ENCODE measurements at places on chromosomes 1 and 21.

DNA sequence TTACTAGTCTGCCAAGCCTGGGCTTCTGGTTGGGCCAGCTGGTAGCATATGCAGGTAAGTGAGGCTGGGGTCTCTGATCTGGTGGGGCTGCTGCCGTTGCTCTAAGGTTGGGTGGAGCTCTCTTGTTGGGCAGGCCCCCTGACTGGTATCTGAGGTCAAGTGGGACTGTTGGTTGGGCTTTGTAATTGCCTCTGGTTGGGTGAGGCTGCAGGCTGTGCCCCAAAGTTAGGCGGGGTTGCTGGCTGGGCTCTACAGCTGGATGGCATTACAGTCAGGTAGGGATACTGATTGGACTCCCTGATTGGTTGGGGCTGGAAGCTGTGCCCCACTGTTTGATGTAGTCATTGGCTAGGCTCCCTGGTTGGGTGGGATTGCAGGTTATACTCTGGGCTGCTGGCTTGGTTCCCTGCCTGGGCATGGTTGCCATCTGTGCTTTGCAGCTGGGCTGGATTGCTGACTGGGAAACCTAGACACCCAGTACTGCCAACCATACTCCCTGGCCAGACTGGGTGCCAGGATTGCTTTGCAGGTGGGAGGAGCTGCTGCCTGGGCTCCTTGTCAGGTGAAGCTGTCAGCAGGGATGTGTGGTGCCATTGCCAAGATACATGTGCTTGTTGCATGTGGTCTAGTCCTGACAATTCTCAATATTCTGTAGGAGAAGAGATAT lies 130.5 kb downstream of the RABGAP1L start:
- DNase-seq: no peak

- no peak for DNase-seq
These were observed 161.0 kb downstream of the KCNK2 start for GRCh38 chr1:215243345-215244054.

DNA sequence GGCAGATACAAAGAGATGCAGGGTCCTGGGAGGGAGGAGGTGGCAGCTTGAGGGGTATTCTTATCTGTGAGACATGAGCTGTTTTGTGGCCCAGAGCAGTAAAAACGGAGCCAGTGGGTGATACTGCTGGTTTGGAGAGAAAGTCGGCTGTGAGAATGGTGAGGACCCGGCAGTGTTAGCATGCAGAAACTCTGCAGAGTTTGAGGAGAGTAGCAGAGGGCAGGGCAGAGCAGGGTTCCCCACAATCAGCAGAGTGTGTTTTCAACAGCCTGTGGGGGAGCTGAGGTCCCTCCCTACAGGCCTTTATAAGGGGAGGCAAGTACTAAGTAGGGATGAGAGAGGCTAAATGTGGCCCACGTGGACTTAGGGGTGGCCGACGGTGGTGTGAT lies 423 bp downstream of the SLAMF8 start:
- no peak for DNase-seq

- DNase-seq: peak; percentile 57
These were observed 71.8 kb downstream of the DISP3 start for GRCh38 chr1:11550664-11551283.

GRCh38 chr1:116476321-116476720 lies 94.5 kb downstream of the CD58 start:
- DNase-seq: no peak

- DNase-seq: no peak
These were observed 10.0 kb downstream of the MAP3K6 start for GRCh38 chr1:27356619-27357280.

DNA sequence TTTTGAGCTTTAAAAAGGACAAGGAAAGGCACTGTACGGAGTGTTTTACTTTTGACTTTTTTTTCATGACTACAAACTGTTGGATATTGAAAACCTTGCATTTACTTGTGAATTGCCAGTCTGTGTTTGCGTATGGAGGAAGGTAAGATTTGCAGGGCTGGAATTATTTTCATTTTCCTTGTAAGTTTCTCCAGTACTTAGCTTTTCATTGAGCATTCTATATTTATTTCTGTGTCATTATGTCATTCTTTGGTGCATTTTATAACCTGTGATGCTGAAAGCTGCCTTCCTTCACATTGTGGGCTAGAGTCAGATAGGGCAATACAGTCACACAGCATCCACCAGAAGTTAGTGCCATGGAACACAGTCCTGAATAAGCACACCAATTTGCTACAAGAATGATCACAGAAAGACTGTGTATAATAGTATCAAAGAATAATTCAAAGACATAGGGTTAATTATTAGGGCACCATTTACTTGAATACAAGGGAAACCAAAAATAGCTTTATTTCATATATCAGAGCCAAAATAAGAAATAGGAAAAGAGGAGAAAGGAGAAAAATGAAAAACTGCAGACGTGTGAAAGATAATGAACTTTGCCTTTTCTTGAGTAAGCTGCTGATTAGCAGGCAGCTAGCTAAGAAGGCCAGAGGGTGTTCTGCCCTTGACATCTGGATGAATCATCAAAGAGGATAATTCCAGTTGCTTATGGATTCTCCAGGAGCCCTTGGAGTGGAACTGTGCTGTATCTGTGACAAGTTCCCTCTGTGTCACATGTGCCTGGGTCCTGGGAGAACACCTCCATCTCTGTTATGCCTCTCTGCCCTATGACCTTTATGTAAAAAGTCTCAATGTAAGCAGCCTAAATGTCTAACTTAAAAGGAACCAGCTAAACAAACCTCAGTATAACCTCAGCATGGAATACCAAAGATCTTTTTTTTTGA lies 8.0 kb upstream of the FAM20B start:
- no peak for DNase-seq

DNA sequence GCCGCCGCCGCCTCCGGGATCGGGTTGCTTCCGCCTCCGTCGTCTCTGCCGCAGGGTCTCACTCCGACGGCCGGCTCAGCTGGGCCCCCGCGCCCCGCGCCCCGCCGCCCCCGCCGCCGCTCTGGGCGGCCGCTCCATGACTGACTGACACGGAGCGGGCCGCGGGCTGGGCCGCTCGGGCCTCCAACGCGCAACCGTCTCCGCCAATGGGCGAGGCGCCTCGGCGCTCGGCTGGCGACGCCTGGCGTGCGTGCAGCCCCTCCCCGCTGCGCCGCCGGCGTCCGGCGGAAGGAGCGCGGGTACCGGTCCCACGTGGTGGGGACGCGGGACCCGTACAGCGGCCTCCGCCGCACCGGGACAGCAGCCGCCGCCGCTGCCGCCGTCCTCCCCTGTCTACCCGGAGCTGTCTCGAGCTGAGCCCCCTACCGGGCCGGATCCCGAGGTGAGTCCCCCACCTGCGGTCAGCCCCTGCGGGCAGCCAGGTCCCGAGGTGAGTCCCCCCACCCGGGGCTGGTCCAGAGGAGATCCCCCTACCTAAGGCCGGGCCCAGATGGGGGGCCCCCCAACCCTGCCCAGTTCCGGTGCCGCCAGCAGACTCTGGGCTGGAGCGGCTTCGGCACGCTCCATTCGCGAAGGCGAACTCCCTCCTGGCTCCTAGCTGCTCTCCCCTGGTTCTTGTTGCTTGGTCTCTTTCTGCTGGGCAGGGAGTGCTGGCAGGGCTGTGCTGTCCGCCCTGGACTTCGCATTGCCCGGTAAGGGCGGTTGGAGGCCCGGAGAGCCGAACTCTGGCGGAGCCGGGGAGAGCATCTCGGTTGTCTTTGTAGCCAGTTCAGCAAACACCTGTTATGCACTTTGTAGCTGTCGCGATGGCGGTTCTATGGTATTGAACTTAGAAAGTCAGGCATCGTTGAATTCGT lies at the start of the genes TAF5L and URB2:
TAF5L (minus strand) TSS at position 208 of the 917 bp plus-strand sequence. CDS start 11,640 bp downstream, outside the sequence.
URB2 (plus strand) TSS at position 333 of the 917 bp plus-strand sequence. CDS start 1,387 bp downstream, outside the sequence.
- peak; percentile 92 for DNase-seq

DNA sequence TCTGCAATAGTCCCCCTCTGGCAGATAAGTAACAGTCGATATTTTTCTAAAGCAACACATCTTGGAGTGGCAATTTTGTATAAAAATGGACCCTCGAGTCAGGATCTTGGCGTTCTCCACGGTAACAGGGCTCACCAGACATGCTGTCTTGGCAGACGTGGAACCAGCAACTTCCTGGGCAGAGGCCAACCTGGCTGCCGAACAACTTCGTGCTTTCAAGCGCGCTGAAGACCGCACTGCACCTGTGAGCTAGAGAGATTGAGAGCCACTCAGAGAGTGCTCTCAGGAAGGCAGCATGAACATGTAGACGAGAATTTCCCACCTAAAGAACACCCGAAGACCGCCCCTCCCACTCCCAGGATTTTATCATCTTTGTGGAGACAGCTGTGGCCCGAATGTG lies 7.3 kb downstream of the C1orf174 start:
- no peak for DNase-seq
